ENCODE measurements at places on chromosomes 1 and 21.

DNA sequence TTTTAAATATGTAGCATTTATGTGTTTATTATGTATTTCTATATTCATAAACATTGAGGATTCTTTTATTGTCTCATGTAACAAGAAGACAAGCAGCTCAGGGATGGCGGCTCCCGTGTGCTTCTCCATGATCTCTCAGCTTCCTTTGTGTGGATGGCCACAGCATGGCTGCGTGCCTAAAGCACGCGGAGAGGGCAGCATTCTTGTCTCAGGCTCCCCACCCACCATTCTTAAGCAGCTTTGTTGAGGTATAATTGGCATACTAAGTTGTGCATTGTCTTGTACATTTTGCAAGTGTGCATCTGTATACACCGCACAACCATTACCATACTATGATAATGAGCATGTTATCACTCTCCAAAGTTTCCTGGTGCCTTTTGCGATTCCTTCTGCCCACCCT lies 81.6 kb downstream of the CAMTA1 start:
- DNase-seq, result no peak

DNA sequence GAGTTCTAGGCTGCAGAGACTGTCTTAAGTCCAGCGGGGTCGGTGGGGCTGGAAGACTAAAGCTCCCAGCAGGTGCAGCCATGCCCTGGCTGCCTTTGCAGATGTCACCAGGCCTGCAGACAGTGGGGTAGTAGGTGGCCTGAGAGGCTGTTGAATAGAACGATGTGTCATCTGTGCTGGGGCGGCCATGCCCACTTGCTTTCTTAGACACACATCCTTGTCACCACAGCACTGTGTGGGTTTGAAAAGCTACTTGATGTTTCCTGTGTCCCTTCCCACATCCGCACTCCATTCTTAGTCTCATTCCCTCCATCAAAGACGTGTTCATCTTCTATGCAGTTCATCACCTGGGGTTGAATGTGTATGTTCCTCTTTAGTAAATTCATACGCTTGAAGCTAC lies 184.5 kb upstream of the TMEM51 start:
- DNase-seq, result no peak

DNA sequence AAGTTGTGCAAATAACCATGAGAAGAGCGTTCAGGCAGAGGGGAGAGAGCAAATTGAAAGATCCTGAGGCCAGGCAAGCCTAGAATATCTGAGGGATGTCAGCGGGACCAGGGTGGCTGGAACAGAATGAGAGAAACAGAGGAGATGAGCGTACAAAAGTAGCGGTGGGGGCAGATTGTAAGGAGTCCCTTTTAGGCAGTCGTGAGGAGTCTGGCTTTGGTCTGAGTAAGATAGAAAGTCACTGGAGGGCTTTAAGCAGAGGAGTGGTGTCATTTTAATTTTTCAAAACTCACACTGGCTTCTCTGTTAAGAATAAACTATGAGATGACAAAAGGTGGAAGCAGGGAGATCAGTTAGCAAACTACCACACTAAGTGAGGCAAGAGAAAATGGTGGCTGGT lies 24.2 kb downstream of the ATP5PF start:
- DNase-seq, result no peak

DNA sequence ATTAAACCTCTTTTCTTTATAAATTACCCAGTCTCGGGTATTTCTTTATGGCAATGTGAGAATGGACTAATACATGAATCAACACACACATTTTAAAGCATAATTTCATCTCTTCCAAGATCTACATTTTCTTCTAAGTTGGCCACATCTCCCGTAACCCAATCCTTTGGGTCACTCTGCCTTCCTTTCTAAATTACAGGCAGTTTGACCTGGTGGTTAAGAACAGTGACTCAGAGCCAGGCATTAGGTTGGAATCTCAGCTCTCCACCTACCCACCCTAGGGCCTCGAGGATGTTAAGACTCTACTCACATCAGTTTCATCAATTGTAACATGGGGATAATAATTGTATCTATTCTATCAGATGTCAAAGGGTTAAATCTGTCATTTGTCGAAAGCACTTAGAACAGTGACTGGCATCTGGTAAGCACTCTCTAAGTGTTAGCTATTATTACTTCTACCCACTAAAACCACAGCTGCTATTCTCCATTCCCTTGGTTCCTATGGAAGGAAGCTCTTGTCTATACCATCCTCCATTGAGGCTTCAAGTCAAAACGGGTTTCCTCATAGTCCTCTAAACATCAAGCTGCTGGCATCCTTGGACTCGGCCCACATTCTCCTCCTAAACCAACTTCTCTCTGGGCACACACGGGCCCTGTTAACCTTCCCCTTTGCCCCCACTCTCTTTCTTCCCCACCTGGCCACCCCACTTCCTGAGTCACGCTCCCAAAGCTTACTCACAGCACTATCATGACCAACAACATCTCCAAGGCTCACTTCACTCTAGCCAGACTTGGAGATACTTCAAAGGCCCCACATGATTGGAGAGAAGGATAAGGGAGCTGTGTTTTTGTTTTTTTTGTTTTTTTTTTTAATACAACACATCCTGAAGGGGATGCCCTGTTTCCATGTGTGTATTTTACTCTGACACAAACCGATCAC lies 116.9 kb downstream of the TGFBR3 start:
- DNase-seq, result no peak

GRCh38 chr1:3687504-3687903 lies 35.2 kb downstream of the TP73 start:
- DNase-seq, result no peak

DNA sequence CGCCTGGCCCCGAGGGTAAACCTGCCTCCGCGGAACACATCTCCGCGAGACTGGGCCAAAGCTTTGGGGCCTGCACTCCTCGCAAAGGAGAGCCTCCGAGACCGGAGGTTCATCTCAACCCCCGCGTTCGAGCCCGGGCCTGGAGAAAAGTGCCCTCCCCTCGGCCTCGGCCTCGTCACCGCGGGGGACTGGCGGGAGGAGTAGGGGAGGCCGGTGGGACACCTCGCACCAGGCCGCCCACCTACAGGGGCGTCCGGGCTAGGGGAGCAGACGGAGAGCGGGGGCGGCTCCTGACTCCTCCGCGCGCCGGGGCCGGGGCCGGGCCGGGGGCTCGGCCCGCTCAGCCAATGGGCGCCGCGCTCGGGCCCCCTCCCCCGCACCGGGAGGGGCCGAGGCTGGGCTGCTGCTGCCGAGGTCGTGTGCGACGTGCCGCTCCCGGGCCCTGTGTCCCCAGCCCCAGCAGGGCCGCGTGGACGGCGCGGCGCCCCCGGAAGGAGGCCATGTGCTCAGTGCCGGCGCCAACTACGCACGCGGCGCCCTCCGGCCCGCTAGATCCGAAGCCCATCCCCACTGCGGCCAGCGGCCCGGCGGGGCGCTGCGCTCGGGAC lies 684 bp downstream of the SLC2A1 start:
- DNase-seq, result peak; percentile 32

GRCh38 chr1:152519851-152520250 lies 5.6 kb downstream of the CRCT1 start:
- DNase-seq, result no peak

DNA sequence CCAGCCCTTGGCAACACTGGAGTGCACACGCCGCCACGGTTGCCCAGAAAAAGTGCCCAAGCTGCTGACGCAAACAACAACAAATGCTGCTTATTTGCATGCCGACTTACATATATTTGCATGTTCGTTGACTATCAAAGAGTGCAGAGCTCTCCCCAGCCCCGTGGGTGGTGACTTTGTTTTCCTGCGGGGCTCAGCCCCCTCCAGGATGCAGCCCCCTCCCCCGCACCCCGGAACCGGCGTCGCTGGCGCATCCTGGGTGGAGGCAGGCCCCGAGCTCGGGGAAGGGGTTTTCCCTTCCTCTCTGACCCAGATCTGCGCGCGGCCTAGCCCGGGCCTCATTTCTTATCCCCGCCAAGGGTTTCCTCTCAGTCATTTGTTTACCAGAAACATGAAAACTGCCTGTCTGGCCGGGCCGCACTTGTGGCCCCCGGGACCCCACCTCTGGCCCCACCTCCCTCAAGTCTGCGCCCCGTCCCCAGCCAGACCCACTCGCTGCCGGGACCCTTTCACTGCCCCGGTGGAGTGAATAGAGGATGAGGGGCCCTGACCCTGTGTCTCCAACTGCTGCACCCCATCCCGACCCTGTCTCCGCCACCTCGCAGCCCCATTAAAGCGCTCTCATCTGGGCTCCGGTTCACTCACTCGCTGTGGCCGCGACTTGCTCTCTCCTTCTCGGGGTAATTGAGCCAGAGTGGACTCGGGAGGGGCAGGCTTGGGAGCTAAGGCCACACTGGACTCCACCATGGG lies 5.5 kb downstream of the TNFRSF25 start:
- DNase-seq, result peak; percentile 96

DNA sequence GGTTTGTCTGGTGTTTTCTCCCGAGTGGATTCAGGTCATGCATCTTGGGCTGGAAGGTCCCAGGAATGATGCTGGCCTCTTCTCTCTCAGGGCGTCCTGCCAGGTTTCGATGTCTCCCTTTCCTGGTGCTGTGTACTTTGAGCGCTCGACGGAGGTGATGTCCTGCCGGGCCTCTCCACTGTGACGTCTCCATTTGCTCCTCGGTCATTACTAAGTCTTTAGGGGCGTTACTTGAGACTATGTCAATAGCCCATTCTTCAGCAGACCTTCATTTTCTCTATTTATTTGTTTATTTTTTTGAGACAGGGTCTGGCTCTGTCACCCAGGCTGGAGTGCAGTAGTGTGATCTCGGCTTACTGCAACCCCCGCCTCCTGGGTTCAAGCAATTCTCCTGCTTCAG lies 37.2 kb upstream of the TNFRSF1B start:
- DNase-seq, result no peak

- DNase-seq, result no peak
These were observed 350.9 kb downstream of the ST6GALNAC3 start for GRCh38 chr1:76425201-76426145.

- DNase-seq, result no peak
These were observed 1.2 kb downstream of the LENEP start for GRCh38 chr1:154994591-154994990.

- DNase-seq, result no peak
These were observed 10.4 kb upstream of the KLF17 start for GRCh38 chr1:44108241-44108640.

GRCh38 chr1:1577367-1578011 lies 2.8 kb upstream of the SSU72 start:
- DNase-seq, result no peak

- no peak for DNase-seq
These were observed 242.5 kb downstream of the GPR52 start for GRCh38 chr1:174690266-174690665.

- no peak for DNase-seq
These were observed 34.6 kb upstream of the LHX8 start for GRCh38 chr1:75099581-75099980.

GRCh38 chr1:230256896-230257295 lies 169.2 kb downstream of the PGBD5 start:
- no peak for DNase-seq

DNA sequence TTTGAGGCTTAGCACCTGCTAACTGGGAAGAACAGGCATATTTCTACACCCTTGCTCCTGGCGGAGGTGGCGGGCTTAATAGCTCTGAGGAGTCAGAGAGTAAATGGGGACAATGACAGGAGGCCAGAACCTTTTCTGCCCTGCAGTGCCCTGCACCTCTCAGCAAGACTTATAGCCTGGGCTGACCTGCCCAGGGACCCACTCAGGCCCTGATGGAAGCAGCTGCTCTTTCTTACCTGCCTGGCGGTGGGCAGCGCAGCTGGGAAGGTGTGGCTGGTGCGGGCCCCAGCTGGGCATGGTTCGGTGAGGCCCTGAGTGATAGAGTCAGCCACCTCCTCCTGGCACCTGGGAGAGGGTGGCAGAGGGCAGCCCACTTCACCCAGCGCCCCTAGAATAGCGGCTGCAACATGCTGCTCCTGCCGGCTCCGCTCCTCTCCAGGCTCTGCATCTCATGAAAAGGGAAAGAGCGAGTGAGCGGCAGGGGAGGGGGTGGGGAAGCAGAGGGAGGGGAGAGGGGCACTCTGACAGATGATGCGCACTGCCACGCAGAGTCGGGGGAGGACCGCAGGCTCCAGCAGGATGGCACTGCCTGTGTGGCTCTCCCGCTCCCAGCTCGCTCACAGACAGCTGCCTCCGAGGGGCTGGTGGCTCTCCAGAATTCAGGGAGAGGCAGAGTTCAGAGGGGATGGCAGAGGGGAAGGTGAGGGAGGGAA lies at the start of gene RGS8:
Gene RGS8 (minus strand): TSS at position 472 of the 713 bp plus-strand sequence. CDS start 14,938 bp downstream, outside the sequence.
- DNase-seq, result no peak

- DNase-seq, result no peak
These were observed 9.2 kb upstream of the NBPF11 start for GRCh38 chr1:148161053-148161901.

GRCh38 chr21:41954654-41955499 lies 1.1 kb upstream of the C2CD2 start:
- DNase-seq, result no peak

DNA sequence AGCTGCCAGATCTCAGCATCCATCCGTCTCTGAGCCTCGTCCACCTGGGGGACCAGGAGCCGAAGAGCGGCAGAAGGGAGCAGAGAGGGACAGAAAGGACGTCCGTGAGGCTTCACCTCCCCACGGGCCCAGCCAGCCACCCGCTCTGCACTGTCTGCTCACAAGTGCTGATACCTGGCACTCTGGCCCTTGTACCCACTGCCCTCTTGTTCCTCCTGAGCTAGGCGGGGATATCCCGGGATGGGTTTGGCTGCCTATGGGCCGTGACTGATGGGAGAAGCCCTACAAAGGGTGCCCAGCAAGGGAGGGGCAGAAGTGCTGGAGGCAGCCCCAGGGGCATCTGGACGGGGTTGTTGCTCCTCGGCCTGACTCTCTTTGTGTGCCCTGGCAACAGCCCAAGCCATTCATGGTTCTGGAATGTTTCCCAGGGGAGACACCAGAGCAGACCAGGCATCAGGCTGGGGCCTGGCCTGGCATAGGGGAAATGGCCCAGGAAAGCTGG lies 57.6 kb downstream of the LDLRAD2 start:
- DNase-seq, result no peak

DNA sequence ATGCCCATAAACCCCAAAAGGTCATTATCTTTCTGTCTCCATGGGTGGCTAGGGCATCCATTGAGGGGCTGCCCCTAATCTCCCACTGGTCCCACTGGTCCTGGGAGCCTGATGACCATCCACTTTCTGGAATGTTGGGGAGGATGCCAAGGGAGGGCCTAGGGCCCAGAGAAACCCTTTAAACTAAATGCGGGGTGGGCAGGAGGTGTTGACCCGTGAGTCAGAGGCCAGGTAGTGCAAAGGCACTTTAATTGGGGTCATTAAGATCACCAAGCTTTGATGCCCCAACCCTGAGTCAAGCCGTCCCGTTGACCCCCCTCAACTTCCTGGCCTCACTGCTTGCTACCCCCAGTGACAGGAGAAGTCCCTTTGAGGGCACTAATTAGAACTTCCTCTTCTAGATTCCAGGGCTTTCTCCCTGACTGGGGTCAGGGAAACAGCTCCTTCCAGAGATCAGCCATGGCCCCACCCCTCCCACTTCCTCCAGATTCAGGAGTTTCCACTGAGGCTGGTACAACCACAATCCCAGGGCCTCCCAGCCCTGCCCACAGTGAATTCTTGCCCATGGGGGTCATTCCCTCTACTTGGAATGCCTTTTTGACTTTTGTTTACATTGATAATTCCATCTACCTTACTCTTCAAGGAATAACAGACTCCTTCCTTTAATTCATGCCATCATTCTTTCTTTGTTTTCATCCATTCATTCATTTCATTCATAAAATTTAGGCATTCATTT lies 15.5 kb upstream of the SERINC2 start:
- no peak for DNase-seq

GRCh38 chr1:232728507-232729263 lies 76.5 kb upstream of the MAP10 start:
- no peak for DNase-seq

GRCh38 chr1:46406881-46407608 lies 12.9 kb downstream of the FAAH start:
- DNase-seq, result no peak

- DNase-seq, result no peak
These were observed 73.3 kb downstream of the TNFSF18 start for GRCh38 chr1:172977296-172978017.

GRCh38 chr1:160022330-160023310 lies 9.2 kb downstream of the PIGM start:
- no peak for DNase-seq
